H1 (cell line): ENCODE measurements at places on chromosomes 4 and X.

DNA sequence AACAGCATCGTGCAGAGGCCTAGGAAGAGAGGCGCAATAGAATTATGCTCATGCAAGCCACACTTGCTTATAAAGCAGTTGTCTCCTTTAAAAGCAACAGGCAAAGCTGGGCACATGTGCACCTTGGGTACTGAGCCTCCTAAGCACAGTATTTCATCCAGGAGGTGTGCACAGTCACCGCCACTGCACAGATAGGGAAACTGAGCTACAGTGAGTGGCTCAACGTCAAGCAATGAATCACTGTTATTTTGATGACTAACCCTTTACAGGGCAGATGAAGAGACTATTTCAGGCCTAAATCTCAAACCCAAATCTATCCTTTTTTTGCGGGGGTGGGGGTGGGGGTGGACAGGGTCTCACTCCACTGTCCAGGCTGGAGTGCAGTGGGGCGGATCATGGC is 42.3 kb downstream of the BCOR start:
- H3K27me3 ChIP-seq = no peaks in the 10 kb centered on the region
- peaks cover 90% of the 10 kb centered on the region for H3K36me3 ChIP-seq
- H3K27ac ChIP-seq = no peak overlapping the region
- DNase-seq = no peak

GRCh38 chrX:153494541-153495361 is at the start of gene BGN:
Gene BGN, plus strand, starts transcription at chrX:153494980. Its CDS starts 9,652 bp downstream, at chrX:153504632.
- no peaks in the 10 kb centered on the region for H3K36me3 ChIP-seq
- H3K27ac ChIP-seq = no peak within 1 kb of the TSS
- H3K4me3 ChIP-seq = peak within 1 kb of the TSS; percentile 6

- DNase-seq = no peak
- H3K27me3 ChIP-seq = no peaks in the 10 kb centered on the region
- H3K4me3 ChIP-seq = no peak overlapping the region
- no peaks in the 10 kb centered on the region for H3K4me1 ChIP-seq
Measured at GRCh38 chrX:27599928-27600327, 9.8 kb downstream of the DCAF8L2 start.

- no peak overlapping the region for H3K4me3 ChIP-seq
- no peaks in the 10 kb centered on the region for H3K4me1 ChIP-seq
- H3K27ac ChIP-seq = no peak overlapping the region
Measured at GRCh38 chrX:134936542-134936941, 54.2 kb upstream of the SMIM10 start.

DNA sequence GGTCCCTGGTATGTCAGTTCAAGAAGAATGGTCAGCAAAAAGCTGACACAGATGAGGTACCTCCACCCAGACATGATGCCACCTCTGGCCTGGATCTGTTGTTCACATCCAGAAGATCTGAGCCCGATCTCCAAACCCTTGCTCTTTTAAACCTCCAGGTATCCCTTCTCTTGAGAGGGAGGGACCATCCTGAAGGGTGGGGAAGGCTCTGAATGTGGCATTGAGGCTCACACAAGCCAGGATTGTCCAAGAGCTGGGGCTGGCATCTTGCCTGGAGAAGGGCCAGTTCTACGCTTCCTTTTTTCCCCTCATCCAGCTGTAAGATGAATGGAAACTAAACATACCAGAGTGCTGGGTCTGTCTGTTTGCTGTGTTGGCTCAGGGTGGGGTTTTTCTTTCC is at the start of gene ITIH6:
ITIH6 (minus strand) TSS at position 119 of the 400 bp plus-strand sequence; CDS start at position 74, 45 bp downstream.
- no peak for DNase-seq
- H3K4me3 ChIP-seq = no peak within 1 kb of the TSS
- no peaks in the 10 kb centered on the region for H3K36me3 ChIP-seq
- no peaks in the 10 kb centered on the region for H3K27me3 ChIP-seq

DNA sequence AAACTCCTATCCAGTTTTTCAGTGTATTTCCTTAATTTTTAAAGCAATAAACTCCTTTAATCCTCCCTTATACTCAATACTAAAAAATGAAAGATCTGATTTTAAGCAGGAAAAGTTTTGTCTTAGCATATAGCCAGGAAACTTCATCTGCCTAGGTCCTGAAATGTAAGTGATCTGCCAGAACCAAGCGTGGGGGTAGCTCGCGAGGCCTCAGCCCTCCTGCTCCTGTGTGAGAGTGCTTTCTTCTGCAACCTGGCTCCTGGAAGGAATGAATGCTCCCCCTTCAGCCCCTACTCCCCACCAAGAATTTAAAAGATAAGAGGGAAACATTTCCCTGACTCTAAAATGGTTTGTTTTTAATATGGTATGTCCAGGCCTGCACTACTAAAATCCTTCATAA is 160.1 kb downstream of the CBR4 start:
- H3K27ac ChIP-seq = no peak overlapping the region
- no peaks in the 10 kb centered on the region for H3K27me3 ChIP-seq
- no peak for DNase-seq
- H3K4me1 ChIP-seq = peaks cover 19% of the 10 kb centered on the region
- H3K4me3 ChIP-seq = no peak overlapping the region
- no peaks in the 10 kb centered on the region for H3K36me3 ChIP-seq

- no peaks in the 10 kb centered on the region for H3K36me3 ChIP-seq
- no peak overlapping the region for H3K4me3 ChIP-seq
- no peaks in the 10 kb centered on the region for H3K27me3 ChIP-seq
- no peaks in the 10 kb centered on the region for H3K4me1 ChIP-seq
- no peak for DNase-seq
- H3K27ac ChIP-seq = no peak overlapping the region
Measured at GRCh38 chr4:25000639-25001038, 30.1 kb downstream of the LGI2 start.

DNA sequence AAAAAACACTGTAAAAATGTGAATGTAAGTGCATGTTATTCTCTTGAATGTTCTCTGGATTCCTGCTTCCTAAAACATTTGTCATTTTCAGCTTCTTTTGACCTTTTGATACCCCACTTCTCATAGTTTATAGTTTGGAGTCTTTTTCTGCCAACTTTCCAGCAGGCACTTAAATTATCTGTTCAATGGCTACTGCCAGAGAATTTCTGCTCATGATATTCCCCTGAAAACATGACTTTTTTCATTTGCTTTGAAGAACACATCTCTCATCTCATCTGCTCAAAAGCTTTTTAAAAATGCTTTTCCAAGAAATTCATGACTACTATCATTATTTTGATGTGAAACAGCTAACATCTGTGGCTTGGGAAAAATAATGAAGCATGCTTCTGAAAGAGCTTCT is 269.7 kb upstream of the PCDH7 start:
- no peaks in the 10 kb centered on the region for H3K4me1 ChIP-seq
- DNase-seq = no peak
- no peaks in the 10 kb centered on the region for H3K27me3 ChIP-seq
- no peak overlapping the region for H3K27ac ChIP-seq
- H3K4me3 ChIP-seq = no peak overlapping the region

- DNase-seq = no peak
- H3K4me1 ChIP-seq = no peaks in the 10 kb centered on the region
- no peak overlapping the region for H3K4me3 ChIP-seq
- H3K27me3 ChIP-seq = no peaks in the 10 kb centered on the region
Measured at GRCh38 chr4:18201885-18202284, 180.3 kb upstream of the LCORL start.

GRCh38 chrX:75230296-75230695 is 43.6 kb upstream of the UPRT start:
- no peaks in the 10 kb centered on the region for H3K36me3 ChIP-seq
- H3K27ac ChIP-seq = no peak overlapping the region
- no peak for DNase-seq
- no peaks in the 10 kb centered on the region for H3K27me3 ChIP-seq
- no peak overlapping the region for H3K4me3 ChIP-seq

GRCh38 chrX:3177851-3178250 is 136.6 kb downstream of the ARSF start:
- no peaks in the 10 kb centered on the region for H3K36me3 ChIP-seq
- H3K4me3 ChIP-seq = no peak overlapping the region
- H3K27me3 ChIP-seq = no peaks in the 10 kb centered on the region
- peaks cover 3% of the 10 kb centered on the region; the same call in 1 of the 2 replicates for H3K4me1 ChIP-seq
- no peak for DNase-seq

DNA sequence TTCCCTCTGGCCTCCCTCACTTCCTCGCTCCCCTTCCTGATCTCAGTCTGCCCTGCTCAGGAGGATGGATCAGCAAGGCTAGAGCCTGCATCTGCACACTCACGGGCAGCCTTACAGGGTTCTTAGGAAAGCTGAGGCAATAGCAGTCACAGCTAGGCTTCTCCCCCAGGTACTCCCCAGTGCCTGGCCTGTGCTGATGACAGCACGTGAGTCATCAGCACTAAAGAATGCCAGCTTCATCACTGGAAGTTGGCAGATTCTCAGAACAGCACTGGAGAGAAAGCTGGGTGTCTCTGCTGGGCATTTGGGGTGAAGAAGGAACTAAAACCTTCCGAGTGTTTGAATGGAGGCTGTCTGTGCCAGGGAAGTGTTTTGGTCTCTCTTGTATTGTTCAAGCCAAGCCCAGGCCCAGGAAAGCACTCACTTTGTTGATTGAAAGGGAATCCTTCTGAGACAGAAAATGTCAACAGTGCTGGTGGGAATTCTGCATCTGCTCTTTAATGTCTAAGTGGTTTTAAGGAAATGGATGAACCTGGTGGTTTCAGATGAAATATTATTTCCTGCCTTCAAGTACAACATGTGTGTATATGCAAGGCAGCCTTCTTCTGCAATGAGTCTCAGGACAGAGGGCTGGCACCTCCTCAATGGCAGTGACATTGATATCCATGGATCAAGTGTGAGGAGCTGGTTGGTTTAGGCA is 73.0 kb upstream of the SCOC start:
- peaks cover 9% of the 10 kb centered on the region; the same call in 1 of the 2 replicates for H3K4me1 ChIP-seq
- H3K4me3 ChIP-seq = no peak overlapping the region
- DNase-seq = no peak
- no peaks in the 10 kb centered on the region for H3K36me3 ChIP-seq

DNA sequence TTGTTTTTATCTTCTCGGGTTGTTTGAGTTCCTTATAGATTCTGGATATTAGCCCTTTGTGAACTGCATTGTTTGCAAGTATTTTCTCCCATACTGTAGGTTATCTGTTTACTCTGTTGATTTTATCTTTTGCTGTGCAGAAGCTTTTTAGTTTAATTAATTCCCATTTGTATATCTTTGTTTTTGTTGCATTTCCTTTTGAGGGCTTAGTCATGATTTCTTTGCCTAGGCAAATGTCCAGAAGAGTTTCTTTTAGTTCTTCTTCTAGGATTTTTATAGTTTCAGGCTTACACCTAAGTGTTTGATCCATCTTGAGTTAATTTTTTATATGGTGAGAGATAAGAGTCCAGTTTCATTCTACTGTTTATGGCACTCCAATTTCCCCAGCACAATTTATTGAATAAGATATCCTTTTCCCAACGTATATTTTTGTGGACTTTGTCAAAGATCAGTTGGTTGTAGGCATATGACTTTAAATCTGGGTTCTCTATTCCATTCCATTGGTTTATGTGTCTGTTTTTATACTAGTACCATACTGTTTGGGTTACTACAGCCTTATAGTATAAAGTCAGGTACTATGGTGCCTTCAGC is 54.3 kb downstream of the EGF start:
- DNase-seq = no peak
- H3K27me3 ChIP-seq = no peaks in the 10 kb centered on the region
- H3K4me3 ChIP-seq = no peak overlapping the region

GRCh38 chrX:133749370-133749769 is 236.0 kb downstream of the GPC3 start:
- DNase-seq = no peak
- H3K4me1 ChIP-seq = no peaks in the 10 kb centered on the region
- no peak overlapping the region for H3K4me3 ChIP-seq
- H3K27ac ChIP-seq = no peak overlapping the region
- no peaks in the 10 kb centered on the region for H3K36me3 ChIP-seq

- H3K36me3 ChIP-seq = no peaks in the 10 kb centered on the region
- DNase-seq = no peak
- H3K4me1 ChIP-seq = no peaks in the 10 kb centered on the region
- H3K27me3 ChIP-seq = no peaks in the 10 kb centered on the region
- no peak overlapping the region for H3K27ac ChIP-seq
Measured at GRCh38 chrX:29297171-29297800, 710.0 kb downstream of the IL1RAPL1 start.

DNA sequence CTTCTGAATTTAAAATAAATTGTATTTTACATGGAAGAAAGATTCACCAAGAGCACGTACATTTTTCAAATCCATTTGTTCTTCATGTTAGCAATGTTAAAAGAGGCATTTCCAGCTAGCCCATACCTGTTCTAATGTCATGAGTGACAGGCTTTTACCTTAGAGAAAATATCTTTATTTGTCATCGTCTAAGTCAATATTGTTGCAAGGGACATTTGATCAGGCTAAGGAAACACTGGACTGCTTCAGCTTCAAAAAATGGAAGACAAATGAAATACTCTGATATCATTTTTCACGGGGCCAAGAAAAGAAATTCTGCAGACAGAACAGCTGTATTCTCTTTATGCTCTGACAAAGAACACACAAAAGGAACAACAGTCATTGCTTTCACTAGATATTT is 207.7 kb downstream of the RCHY1 start:
- no peak overlapping the region for H3K27ac ChIP-seq
- no peaks in the 10 kb centered on the region for H3K4me1 ChIP-seq

DNA sequence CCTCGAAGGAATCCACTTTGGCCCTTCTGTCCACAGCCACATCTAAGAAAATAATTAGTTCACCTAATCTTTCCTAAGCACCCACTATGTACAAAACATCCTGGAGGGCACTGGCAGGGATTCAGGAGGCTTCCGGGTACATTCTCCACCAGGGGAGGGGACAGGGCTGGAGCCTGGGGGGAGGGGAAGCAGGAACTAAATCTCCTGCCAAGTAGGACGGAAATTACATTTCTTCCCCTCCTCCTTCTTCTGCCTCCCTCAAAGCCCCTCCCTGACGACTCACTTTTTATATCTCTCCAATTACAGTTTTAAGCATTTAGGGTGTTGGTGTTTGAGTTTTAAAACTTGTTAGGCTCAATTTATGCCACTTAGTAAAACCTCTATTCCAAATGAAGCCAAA is 203.1 kb downstream of the BCOR start:
- H3K4me1 ChIP-seq = peaks cover 9% of the 10 kb centered on the region
- DNase-seq = no peak
- H3K4me3 ChIP-seq = no peak overlapping the region
- no peaks in the 10 kb centered on the region for H3K36me3 ChIP-seq
- no peak overlapping the region for H3K27ac ChIP-seq

- DNase-seq = no peak
- no peak overlapping the region for H3K27ac ChIP-seq
- H3K36me3 ChIP-seq = no peaks in the 10 kb centered on the region
- no peaks in the 10 kb centered on the region for H3K27me3 ChIP-seq
Measured at GRCh38 chr4:30956916-30957315, 236.7 kb downstream of the PCDH7 start.

- peak; percentile 25 for DNase-seq
- H3K27ac ChIP-seq = no peak overlapping the region
- no peak overlapping the region for H3K4me3 ChIP-seq
- no peaks in the 10 kb centered on the region for H3K27me3 ChIP-seq
- H3K36me3 ChIP-seq = no peaks in the 10 kb centered on the region
Measured at GRCh38 chr4:148056879-148057278, 325.0 kb downstream of the ARHGAP10 start.

DNA sequence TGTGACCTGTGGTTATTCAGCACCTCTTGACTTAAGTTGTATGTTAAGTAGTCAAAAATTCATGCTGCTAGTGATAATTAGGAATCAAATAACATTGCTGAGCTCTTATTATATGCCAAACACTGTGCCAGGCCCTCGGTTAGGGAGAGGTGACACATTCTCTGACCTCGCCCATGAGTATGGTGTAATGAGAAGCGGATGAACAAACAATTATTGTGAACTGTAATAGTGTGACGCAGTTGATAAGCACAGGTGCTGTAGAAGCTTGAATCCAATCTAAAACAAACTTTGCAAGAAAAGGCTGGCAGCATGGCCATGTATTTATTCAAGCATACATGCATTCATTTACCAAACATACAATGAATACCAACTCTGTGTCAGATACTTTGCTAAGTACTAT is 303.5 kb upstream of the HS3ST1 start:
- no peak overlapping the region for H3K4me3 ChIP-seq
- no peak for DNase-seq
- H3K27ac ChIP-seq = no peak overlapping the region
- H3K4me1 ChIP-seq = no peaks in the 10 kb centered on the region
- no peaks in the 10 kb centered on the region for H3K36me3 ChIP-seq
- H3K27me3 ChIP-seq = no peaks in the 10 kb centered on the region
